ENCODE measurements at places on chromosomes 12 and 14.

DNA sequence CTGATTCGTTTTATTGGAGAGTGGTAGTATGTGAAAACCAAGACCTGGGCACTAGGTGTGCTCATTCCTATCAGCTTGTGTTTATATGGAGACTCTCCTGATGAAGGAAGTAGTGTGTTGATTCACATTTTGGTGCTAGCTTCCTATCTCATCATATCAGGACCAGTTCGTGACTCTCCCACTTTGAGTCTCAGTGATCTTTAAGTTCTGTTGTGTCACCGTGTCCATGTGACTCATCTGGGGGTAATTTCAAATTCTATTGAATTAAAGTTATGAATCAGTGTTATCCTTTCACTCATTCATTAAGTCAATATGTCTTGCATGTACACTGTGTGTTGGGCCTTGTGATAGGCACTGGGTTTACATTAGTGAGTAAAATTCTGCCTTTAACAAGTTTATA is 180.2 kb downstream of the CACNA1C start:
- DNase-seq: no peak

GRCh38 chr14:65804439-65805112 is 392.0 kb downstream of the FUT8 start:
- no peak for DNase-seq

- DNase-seq: no peak
Observed at GRCh38 chr12:54135621-54136350, 53.0 kb downstream of the SMUG1 start.

GRCh38 chr12:24230061-24230701 is 280.7 kb upstream of the SOX5 start:
- no peak for DNase-seq

DNA sequence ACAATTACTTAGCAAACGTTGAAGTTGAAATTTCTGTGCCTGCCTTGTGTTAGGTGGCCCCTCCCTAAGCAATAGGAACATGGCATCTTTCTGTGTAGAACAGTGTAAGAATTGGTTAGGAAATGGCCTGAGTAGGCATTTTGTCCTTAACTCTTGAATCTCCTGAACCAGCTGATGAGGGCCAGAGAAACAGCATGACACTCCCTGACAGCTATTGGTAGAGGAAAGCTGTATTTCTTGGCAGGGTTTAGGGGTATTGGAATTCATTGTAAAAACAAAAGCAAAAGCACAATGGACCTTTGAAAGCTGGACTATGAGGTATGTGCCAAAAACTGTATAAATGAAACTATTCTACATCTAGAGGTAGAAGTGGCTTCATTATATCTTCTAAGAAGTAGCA is 40.6 kb upstream of the LRTM2 start:
- no peak for DNase-seq

- no peak for DNase-seq
Observed at GRCh38 chr14:52724360-52724644, 5.7 kb upstream of the STYX start.

DNA sequence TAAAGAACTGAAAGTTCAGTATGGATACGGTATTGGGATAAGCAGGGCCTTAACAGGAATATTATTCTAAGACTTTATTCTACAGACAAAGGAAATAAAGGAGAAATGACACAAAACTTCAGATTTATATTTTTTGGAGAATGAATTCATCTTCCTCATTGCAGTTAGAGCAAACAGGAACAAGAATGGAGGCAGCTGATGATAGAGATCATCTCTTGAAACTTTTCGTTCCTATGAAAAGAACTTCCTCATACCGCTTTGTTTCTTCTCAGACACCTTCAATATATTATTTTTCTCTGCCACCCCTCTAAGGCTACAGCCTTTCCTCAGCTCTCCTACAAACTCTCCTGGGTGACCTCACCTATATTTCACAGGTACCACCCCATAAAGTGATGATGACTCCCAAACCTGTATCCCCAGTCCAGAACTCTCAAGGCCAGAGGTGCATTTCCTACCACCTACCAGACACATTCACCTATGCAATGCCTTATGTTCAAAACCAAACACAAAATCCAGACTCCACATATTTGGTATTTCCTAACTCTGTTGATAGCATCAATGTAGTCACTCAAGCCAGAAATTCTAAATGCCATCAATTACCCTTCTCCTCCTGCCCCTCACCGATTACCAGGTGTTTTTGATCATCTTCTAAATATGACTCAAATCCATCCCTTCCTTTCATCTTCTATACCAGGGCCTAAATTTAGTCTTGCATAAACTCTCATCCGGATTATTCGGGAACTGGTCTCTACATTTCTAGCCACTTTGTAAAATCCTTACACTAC is 7.4 kb downstream of the MAP4K5 start:
- DNase-seq: no peak

DNA sequence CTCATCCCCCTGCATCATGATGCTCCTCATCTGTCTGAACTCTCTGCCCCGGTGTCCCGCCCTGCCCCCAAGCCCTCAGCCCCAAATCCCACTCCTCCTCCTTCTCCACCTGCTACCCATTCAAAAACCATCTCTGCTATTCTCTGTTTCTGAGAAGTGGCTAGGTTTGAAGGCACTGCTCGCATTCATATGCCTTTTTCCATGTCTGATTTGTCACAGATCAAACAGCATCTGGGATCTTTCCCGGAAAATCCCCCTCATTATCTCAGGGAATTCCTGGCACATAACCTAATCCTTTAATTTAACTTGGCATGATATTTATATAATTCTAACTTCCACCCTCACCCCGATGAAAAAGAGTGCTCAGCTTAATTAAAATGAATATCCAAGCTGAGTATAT is 3.3 kb upstream of the ADAM20 start:
- no peak for DNase-seq

DNA sequence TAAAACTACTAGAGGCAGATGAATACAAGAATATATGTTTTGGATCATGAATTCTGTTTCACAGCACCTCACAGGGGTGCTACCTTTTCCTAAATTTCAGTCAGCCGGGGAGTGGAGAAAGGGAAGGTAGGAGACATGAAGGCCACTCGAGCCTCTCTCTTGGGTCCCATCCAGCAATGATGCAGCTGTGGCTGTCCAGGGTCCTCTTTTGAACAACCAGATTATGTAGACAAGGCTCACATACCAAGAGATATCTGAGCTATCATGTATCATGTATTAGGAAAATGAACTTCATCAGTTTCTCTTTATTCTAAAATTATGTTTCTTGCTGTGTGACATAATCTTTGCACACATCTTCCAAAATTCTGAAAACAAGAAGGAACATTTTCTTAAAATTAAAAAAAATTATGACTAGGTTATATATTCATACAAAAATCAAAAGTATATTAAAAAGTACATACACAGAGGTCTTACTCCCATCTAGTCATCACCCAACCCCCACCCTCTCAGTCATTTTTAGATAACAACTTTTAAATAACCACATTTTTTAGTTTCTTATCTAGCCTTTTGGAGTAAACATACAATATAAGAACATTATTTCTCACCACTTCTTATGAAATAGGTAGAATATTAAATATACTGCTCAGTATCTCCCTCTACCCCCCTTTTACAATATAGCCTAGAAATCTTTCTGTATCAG is 88.7 kb downstream of the ACADS start:
- DNase-seq: no peak

DNA sequence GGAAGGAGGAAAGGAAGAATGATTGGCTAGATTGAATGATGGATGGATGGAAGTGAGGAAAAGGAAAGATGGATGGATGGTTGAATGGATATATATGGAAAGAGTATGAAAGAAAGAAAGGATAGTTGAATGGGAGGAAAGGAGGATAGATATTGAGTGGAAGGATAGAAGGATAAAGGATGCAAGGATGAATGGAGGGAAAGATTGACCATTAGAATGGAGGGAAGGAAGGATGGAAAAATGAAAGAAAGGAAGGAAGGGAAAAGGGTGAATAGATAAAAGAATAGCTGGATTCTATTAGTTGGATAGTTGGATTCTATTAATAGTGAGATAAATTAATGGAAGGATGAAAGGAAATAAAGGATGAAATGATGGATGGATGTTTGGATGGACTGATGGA is 105.9 kb downstream of the CALM1 start:
- no peak for DNase-seq

- DNase-seq: no peak
Observed at GRCh38 chr12:570435-570920, 92.8 kb downstream of the NINJ2 start.

GRCh38 chr14:72476657-72477499 is 417.0 kb downstream of the DPF3 start:
- no peak for DNase-seq

- DNase-seq: no peak
Observed at GRCh38 chr12:131683266-131684014, 27.4 kb upstream of the SFSWAP start.

DNA sequence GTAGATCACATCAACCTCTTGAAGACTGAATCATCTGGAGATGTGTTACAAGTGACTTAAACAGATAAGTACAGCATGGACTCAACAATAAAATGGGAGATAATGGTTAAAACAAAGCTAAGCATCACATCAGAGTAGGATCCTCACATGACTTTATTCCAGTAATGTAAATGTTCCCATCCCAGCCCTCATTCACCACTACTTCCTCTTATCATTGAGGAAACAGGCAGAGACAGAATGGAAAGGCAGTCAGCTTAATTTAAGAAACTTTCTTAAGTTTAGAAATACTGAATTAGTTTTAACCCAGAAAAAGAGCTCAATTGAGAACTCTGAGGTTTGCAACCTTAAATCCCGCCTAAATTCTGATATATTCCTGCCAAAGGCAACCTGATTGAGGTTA is 1.2 kb upstream of the ALG10 start:
- DNase-seq: no peak

DNA sequence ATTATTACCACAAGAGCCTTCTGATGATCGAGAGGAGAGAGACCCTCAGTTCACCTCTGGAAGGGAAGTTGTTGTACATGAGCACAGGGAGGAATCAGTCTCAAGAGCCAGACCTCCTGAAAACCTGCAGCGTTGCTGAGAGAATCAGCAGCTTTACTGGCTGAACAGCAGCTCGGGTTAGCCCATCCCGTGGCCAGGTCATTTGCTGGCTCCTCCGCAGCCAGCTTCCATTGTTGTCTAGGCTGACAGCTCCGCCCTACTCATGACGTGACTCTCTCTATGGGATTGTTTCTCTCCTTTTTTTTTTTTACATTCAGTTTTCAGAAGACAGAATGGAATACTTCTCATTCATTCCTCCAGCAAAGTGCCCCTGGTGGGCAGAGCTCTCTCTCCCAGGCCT is 69.9 kb downstream of the TGFB3 start:
- no peak for DNase-seq

GRCh38 chr14:91396959-91397815 is 20.4 kb downstream of the CCDC88C start:
- peak; percentile 90 for DNase-seq

DNA sequence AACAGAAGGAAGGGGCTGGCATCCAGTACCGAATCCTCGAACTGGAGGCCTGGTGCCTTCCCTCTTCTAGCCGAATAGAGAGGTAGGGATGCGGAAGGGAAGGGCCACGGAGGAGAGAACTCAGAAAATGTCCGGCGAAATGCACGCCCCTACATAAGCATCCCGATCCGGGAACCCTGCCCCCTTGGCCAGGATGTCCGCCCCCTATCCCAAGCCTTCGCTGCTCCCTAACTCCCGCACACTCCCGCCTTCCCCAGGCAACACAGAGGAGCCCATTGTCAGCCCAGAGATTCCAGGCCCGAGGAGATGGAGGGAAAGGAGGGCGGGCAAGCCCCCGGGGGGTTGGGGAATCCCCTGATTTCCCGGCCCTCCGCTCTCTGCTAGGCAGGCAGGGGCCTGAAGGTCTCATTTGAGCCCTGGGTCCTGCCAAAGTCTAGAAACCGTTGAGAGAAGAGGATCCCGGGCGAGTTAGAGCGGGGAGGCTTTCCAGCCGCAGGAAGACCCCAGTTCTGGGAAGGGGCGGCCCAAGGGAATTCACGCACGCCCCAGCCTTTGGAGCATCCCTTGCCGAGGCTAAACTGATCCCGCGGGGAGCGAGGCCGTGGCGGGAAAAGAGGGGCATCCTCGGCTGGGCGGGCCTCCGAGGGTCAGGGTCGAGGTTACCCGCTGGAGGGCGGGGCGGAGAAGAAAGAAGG is 569 bp upstream of the ARHGEF40 start:
- peak; percentile 45 for DNase-seq

Measured in NCI-H1105 (cell line).